Mammary epithelial cell (primary cell): ENCODE measurements at places on chromosomes 2 and 18. TPM values are rescaled to one million over a fixed set of nuclear protein-coding genes. Genes with fewer than 3 reads are reported as not detected.

GRCh38 chr2:197195518-197195917 lies 115.1 kb downstream of the ANKRD44 start:
- no peak for DNase-seq

GRCh38 chr2:119680457-119681202 lies 1.6 kb downstream of the TMEM177 start:
- DNase-seq = no peak

DNA sequence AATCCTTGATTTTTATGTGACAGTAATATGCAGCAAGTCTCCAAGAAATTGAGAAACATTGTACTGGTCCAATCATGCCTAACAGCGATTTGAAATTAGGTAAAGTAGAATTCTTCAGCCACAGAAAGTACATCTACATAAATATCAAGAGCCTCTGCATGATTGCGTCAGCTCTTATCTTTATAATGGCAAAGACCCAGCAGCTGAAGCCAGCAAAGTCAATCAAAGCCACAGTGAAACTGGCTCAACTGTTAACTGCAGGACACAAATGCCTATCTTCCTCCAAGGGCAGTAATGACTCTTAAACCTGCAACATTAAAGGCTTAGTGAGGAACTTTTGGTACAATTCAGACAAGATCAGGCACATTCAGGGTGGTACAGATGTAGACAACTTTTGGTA lies 102.5 kb downstream of the BARD1 start:
- no peak for DNase-seq

UCN gene
- 0.40 and 2.2 TPM in 2 replicates for total RNA-seq
